ENCODE measurements at places on chromosomes 2 and 18. TPM values are rescaled to one million over a fixed set of nuclear protein-coding genes. Genes with fewer than 3 reads are reported as not detected.

SLC9A4 gene
- total RNA-seq: not detected

GAREM1 gene
- total RNA-seq: 9.8 TPM

- DNase-seq: no peak
These were observed 15.4 kb upstream of the XDH start for GRCh38 chr2:31429759-31430438.

DNA sequence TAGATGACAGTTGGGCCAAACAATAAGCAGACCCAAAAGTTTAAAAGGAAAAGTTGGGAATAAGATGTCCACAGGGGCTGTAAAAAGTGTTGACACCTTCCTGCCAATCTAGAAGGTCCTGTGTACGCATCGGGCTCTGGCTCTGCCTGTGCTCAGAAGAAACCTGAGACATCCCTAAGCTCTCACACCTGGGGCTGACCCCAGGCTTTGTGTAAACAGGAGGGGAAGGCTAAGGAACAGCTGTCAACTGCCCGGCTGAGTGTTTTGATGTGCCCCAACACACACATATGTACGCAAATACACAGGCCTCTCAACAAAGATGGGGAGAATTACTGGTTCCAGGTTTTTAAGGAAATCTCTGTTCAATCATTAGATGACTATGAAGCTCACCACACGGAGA, 59.5 kb downstream of the TMEM131 start:
- no peak for DNase-seq

CERS6 gene
- total RNA-seq: 47.2 TPM

PTGR3 gene
- total RNA-seq: 28.2 TPM

DNA sequence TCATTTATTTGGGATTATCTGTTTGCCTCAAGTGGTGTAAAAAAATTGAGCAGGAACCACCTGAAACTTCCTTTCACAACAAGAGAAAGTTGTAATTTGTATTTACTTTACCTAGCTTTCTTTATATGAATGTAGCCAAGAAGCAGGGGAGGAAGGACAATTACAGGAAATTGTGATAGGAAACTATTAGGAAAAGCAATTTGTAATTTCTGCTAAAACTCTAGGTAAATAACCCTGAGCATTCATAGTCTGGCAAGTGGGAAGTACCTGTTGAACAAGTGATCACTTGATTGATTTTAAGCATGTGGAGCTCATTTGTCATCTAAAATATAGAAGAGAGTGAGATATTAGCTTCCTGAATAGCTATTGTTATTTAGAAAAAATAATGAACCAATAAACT, 5.0 kb downstream of the TFPI start:
- DNase-seq: no peak

ARHGAP15 gene
- total RNA-seq: 4.4 TPM

MAPK4 gene
- 0.26 TPM for total RNA-seq

Measured in uterus (tissue), 4 donors.